Uterus (tissue), 4 donors: ENCODE measurements at places on chromosomes 11 and 22. TPM values are rescaled to one million over a fixed set of nuclear protein-coding genes. Genes with fewer than 3 reads are reported as not detected.
A peak's percentile ranks its signal among the peaks of the same experiment; 100 is the strongest.

GRCh38 chr11:30116512-30116911, 99.7 kb upstream of the KCNA4 start:
- DNase-seq = no peak
- no peak overlapping the region for H3K27ac ChIP-seq
- H3K4me1 ChIP-seq = no peaks in the 10 kb centered on the region
- H3K36me3 ChIP-seq = no peaks in the 10 kb centered on the region
- no peaks in the 10 kb centered on the region for H3K27me3 ChIP-seq

DNA sequence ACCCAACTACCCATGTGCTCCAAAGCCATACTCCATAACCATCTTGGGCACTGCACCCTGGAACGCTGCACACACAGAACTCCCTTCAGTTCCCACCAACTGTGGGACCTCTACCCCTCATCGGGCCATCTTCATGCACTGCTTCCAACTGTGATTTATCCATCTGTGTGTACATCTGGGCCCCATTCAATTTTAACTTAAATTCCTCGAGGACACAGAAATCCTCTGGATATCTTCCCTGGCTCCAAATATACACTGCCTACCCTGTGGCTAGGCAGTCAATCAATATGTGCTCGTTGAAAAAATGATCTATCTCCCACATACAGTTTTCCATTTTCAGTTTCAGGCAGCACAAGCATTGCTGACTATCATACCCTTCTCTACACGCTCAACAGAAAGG, 4.9 kb downstream of the FEZ1 start:
- H3K4me1 ChIP-seq = no peaks in the 10 kb centered on the region
- H3K27me3 ChIP-seq = no peaks in the 10 kb centered on the region
- H3K36me3 ChIP-seq = no peaks in the 10 kb centered on the region
- H3K27ac ChIP-seq = no peak overlapping the region

GRCh38 chr11:15764326-15764725, 592.0 kb downstream of the SOX6 start:
- H3K27ac ChIP-seq = no peak overlapping the region
- H3K36me3 ChIP-seq = no peaks in the 10 kb centered on the region
- no peaks in the 10 kb centered on the region for H3K27me3 ChIP-seq
- no peaks in the 10 kb centered on the region for H3K4me1 ChIP-seq

- no peak overlapping the region for H3K4me3 ChIP-seq
- no peaks in the 10 kb centered on the region for H3K27me3 ChIP-seq
- H3K4me1 ChIP-seq = peaks cover 7% of the 10 kb centered on the region
- no peak for DNase-seq
- H3K36me3 ChIP-seq = no peaks in the 10 kb centered on the region
Measured at GRCh38 chr11:12319461-12319951, 57.9 kb upstream of the PARVA start.

GRCh38 chr11:123302751-123303195, 107.7 kb upstream of the CLMP start:
- no peaks in the 10 kb centered on the region for H3K36me3 ChIP-seq
- no peak overlapping the region for H3K4me3 ChIP-seq

DNA sequence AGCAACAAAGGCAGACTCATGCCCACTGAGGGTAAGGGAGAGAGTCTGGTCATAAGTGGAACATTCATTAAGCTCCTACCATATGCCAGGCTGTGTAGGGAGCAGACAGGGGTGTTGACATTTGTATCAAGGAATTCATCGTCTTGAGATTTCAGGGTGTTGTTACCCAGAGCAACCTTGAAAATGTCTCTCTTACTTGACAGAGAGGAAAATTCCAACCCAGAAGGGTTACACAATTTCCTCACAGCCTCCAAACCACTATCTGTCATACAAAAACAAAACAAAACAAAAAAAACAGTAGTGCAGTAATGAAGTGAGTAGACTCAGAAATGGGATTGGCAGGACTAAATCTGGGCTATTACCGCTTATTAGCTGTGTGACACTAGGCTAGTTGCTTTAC, 113.2 kb downstream of the MIAT start:
- no peak overlapping the region for H3K4me3 ChIP-seq
- DNase-seq = no peak
- H3K4me1 ChIP-seq = no peaks in the 10 kb centered on the region
- no peaks in the 10 kb centered on the region for H3K27me3 ChIP-seq

- no peaks in the 10 kb centered on the region for H3K36me3 ChIP-seq
- H3K4me1 ChIP-seq = no peaks in the 10 kb centered on the region
- no peak for DNase-seq
- H3K27me3 ChIP-seq = no peaks in the 10 kb centered on the region
- no peak overlapping the region for H3K27ac ChIP-seq
Measured at GRCh38 chr11:7909585-7910285, 21.3 kb downstream of the OR10A6 start.

- peak overlapping the region; percentile 67 for H3K4me3 ChIP-seq
- H3K4me1 ChIP-seq = peaks cover 49% of the 10 kb centered on the region
- DNase-seq = no peak
- no peaks in the 10 kb centered on the region for H3K27me3 ChIP-seq
Measured at GRCh38 chr22:50245214-50246072, 620 bp upstream of the TUBGCP6 start.

- no peak overlapping the region for H3K4me3 ChIP-seq
- no peak overlapping the region for H3K27ac ChIP-seq
- H3K4me1 ChIP-seq = no peaks in the 10 kb centered on the region
- H3K36me3 ChIP-seq = no peaks in the 10 kb centered on the region
- no peak for DNase-seq
Measured at GRCh38 chr11:27599217-27599616, 92.6 kb upstream of the LIN7C start.

GRCh38 chr11:73995247-73995646, 12.6 kb upstream of the UCP2 start:
- no peak overlapping the region for H3K4me3 ChIP-seq
- H3K4me1 ChIP-seq = no peaks in the 10 kb centered on the region
- no peak overlapping the region for H3K27ac ChIP-seq
- no peak for DNase-seq
- no peaks in the 10 kb centered on the region for H3K27me3 ChIP-seq
- H3K36me3 ChIP-seq = no peaks in the 10 kb centered on the region

DNA sequence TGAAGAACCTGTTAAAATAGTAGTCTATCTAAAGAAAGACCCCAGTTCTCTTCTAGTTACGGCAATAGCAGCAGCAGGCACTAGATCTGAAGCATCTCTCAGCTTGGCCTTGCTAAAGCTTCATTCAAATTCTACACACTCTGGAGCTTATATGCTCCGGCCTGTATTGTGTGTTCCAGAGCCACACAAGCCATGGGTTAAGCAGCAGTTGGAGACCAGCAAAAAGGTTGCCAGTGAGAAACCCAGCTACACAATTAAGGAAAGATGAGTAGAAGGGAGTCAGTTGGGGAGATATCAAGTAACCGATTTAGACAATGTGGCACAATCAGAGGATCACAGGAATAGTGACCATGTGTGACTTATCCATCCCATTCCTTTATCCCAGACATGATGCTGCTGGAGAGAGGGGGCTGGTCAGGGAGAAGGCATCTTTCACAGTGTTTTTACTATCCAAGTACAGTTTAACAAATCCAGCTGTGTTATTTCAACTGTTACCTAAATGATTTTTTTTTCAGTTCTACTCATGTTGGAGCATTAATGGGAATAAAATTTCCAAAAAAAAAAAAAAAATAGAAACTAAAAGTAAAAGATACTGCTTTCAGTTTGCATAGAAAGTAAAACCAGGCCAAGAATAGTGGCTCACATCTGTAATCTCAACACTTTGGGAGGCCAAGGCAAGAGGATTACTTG, 41.0 kb downstream of the PAX6 start:
- no peak for DNase-seq
- no peak overlapping the region for H3K4me3 ChIP-seq
- H3K27ac ChIP-seq = no peak overlapping the region
- H3K27me3 ChIP-seq = no peaks in the 10 kb centered on the region
- no peaks in the 10 kb centered on the region for H3K4me1 ChIP-seq
- H3K36me3 ChIP-seq = no peaks in the 10 kb centered on the region

DNA sequence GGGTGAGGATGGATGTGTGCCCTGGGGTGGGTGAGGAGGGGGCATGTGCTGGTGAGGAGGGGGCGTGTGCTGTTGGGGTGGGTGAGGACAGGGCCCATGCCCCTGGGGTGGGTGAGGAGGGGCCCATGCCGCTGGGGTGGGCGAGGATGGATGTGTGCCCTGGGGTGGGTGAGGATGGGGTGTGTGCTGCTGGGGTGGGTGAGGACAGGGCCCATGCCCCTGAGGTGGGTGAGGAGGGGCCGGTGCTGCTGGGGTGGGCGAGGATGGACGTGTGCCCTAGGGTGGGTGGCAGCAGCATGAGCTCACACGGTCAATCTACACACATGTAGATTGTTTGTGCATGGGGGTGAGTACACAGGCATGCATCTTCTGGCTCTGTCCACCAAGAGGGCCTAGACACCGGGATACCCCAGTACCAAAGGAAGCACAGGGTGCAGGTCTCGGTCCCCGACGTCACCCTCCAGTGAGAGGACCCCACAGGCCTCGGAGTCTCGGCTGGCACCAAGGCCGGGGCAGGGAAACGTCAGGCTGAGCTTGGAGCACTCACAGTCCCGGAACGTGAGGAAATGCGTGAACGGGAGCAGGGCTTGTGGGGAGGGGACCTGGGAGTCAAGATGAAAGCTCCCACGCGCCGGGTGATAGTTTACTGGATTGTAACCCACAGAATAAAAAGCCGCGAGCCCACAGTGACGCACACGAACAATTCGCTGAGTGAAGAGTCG, 37.4 kb upstream of the TOLLIP start:
- no peak overlapping the region for H3K4me3 ChIP-seq
- no peaks in the 10 kb centered on the region for H3K36me3 ChIP-seq
- no peaks in the 10 kb centered on the region for H3K27me3 ChIP-seq
- H3K4me1 ChIP-seq = no peaks in the 10 kb centered on the region

GRCh38 chr11:68574308-68574707, 110.0 kb upstream of the GAL start:
- H3K36me3 ChIP-seq = no peaks in the 10 kb centered on the region
- H3K4me1 ChIP-seq = no peaks in the 10 kb centered on the region
- H3K4me3 ChIP-seq = no peak overlapping the region
- no peaks in the 10 kb centered on the region for H3K27me3 ChIP-seq
- no peak overlapping the region for H3K27ac ChIP-seq
- DNase-seq = no peak

GRCh38 chr11:118615282-118615975, 8.0 kb downstream of the PHLDB1 start:
- no peaks in the 10 kb centered on the region for H3K36me3 ChIP-seq
- H3K4me3 ChIP-seq = no peak overlapping the region
- H3K27me3 ChIP-seq = no peaks in the 10 kb centered on the region
- H3K27ac ChIP-seq = no peak overlapping the region
- DNase-seq = no peak

CCDC34 gene
- 2.7 TPM for total RNA-seq

LDLRAD3 gene
- total RNA-seq = 41.9 TPM
